ENCODE measurements at places on chromosomes 7 and 10. TPM values are rescaled to one million over a fixed set of nuclear protein-coding genes. Genes with fewer than 3 reads are reported as not detected.
A peak's percentile ranks its signal among the peaks of the same experiment; 100 is the strongest.

DNA sequence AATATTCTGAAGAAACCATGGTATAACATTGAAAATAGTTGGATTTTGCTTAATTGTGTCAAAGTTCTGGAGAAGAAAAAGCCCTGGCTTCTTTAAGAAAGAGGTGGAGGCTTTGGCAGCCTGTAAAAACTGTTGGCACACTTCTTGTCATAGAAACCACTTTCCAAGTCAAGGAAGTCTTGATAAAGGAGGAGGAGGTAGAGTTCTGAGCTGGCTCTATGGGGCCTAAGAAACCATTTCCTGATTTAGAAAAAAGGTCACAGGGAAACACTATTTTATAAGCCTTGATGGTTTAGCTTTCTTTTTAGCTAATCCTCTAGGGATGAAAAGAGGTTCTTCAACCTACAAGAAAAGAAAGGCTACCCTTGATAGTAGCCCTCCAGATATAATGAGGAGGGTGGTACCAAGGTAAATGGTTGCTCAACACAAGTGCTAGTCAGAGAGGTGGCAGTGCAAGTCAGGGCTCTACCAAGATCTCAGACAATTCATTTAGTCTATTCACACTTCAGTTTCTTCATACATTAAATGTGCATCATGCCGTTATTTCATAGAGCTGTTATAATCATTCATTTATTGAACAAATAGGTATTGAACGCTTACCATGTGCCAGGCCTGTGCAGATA lies 346.9 kb downstream of the RNLS start:
- no peak for DNase-seq

Gene OPN1SW
- total RNA-seq = not detected

DNA sequence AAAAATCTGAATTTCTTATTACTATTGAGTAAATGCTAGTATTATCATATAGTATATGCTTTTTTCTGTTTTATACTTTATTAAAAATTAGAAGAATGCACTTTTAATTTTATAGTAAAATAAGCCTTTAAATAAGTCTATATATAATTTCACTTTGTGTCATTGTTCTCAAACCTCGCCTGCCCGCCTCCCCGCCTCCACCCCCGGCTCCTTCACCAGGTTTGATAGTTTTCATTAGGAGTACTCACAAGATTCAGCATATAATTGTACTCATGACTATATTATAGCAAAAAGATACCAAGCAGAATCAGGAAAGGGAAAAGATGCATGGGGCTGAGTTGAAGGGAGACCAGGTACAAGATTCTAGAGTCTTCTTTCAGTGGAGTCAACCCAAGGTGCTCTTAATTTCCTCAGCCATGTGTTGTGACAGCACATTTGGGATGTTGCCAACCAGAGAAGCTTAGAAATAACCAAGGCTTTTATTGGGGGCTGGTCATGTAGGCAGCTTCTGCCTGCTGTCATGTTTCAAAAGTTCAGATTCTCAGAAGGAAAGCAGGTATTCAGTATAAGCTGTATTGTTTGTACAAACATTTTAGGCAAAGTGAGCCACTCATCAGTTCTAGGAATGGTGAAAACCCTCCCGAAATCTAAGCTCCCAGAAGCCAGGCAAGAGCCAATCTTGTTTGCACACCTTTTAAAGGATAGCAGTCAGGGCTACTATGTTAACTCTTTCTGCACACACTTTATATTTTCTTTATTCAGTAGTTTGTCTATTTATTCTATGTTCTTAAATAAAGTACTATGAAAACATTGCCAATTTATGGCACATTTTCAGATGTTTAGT lies 12.3 kb downstream of the NHLRC2 start:
- DNase-seq = no peak

DNA sequence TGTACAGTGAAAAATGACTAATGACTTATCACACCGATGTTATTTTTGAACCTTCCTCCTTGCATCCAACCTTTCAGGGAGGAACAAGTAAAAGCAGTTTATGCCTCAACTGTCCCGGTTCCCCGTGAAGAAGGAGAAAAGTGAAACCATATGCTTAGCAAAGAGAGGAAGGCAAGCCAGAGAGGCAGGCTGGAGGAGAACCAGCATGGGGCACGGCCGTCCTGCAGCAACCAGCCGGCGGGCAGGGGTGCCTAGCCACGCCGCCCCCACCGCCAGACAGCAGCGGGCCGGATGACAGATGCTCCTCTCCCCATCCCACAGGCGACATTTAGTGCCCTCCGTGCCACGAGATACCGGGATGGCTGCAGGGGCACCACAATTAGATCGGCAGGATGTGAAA lies 421.4 kb upstream of the MGMT start:
- DNase-seq = no peak

Gene TMEM243
- total RNA-seq = 4.8 TPM

Gene C10orf53
- not detected for total RNA-seq

- DNase-seq = no peak
Measured at GRCh38 chr7:129417073-129417472, 17.2 kb upstream of the STRIP2 start.

- DNase-seq = no peak
Measured at GRCh38 chr7:134368851-134369544, 52.3 kb upstream of the SLC35B4 start.

DNA sequence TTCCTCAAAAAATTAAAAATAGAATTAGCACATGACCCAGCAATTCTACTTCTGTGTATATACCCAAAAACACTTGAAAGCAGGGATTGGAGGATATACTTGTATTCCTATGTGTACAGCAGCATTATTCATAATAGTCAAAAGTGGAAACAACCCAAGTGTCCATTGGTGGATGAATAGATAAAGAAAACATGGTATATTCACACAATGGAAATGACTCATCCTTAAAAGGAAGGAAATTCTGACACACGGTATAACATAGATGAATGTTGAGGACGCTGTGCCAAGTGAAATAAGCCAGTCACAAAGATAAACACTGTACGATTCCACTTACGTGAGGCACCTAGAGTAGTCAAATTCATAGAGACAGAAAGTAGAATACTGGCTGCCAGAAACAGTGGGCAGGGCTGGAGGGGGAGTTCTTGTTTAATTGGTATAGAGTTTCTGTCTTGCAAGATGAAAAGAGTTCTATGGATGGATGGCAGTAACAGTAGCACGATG lies 26.6 kb upstream of the KAT6B start:
- no peak for DNase-seq

- no peak for DNase-seq
Measured at GRCh38 chr10:6011558-6011957, 34.2 kb upstream of the IL15RA start.

GRCh38 chr10:81728692-81729091 lies 146.3 kb upstream of the NRG3 start:
- no peak for DNase-seq

Gene TNS3
- total RNA-seq = 43.2 TPM

Gene LRRC18
- not detected for total RNA-seq

Gene CALCR
- 0.05 TPM for total RNA-seq

Gene CDK14
- total RNA-seq = 24.2 TPM

GRCh38 chr10:44292390-44293002 lies 92.4 kb downstream of the CXCL12 start:
- no peak for DNase-seq

GRCh38 chr10:62130948-62131347 lies 137.7 kb downstream of the RTKN2 start:
- no peak for DNase-seq

Gene CALY
- not detected for total RNA-seq

DNA sequence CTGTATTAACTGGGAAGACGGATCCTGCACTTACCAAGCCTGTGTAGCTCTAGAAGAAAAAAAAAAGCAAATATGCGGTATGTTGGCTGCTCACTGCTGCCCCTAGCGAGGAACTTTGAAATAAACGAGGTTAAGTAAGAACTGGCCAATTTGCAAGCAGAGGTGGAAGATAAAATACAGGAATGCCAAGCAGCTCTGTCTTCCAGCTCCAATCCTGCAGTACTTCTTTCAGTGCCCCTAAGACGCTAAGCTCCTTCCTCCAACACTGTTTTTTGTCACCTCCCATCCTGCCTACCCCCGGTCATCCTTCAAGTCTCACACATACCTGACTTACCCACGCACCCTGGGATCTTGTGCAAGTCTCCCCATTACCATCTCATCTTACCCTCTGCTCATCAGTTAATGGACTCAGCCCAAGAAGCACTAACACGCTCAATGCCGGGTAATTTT lies 809 bp downstream of the C10orf143 start:
- DNase-seq = no peak

GRCh38 chr10:132444877-132445351 lies 47.9 kb downstream of the PWWP2B start:
- no peak for DNase-seq

DNA sequence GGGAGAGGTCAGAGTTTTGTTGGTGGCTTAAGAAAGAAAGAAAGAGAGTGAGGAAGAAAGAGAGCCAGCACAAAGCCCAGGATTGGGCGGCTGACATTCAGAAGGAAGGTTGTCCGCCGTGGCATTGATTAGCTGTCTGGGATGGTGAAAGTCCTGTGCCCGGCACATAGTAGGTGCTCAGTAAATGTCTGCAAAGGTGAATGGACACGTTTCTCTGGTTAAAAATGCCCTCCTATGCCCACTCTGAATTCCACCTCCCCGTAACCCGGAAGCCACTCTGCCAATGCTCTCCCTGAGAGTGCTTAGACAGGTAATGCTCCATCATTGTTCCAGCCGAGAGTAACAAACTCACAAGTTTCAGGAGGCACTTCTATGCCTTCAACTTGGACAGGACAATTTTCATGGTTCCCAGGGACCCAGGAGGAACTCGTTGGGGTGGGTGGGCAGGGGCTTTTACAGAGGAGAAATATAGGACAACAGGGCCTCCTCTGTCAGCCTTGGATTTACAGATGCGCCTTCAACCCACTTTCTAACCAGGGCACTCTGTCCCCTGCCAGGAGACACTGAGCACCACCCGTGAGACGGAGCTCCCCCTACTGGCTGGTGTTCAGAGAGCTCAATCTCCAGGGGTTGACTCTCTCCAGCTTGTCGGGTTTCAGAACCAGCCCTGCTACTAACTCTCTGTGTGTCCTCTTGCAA lies 411.5 kb upstream of the ZMIZ1 start:
- DNase-seq = peak; percentile 78

Gene GFRA1
- total RNA-seq = 5.9 TPM

DNA sequence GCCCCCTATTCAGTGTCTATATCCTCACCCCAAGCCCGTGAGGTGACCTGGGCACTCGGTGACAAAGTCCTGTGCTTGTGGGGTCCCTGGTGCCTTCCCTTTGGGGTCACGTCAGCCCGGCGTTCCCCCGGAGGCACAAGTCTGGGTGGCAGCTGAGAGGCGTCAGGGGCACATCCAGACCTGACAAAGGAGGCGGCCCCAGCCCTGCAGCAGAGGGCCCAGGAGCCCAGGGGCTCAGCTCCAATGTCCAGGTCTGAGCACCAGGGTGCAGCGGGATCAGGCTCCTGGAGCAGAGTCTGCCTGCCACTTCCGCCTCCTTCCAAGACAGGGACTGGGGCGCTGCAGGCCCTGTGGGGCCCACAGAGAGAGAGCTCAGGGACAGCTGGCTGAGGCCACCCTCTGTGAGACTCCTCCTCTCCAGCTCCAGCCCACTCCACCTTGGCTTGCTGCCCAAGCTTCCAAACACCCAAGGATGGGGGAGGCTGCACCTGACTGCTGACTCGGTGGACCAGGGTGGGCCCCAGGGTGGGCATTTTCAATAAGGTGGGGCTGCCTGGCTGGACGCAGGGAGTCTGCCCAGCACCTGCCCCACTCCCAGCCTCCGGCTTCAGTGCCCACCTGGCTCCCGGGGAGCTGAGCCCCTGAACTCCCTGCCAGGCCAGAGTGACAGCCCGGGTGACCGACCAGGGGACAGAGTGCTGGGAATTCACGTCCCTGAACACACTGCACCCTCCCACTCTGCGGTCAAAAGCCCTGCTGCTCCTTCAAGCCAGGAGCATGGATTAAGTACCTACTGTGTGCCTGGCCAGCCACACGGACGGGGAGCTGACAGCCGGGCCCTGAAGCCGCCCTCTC lies 1.0 kb upstream of the KNDC1 start:
- peak; percentile 36 for DNase-seq

DNA sequence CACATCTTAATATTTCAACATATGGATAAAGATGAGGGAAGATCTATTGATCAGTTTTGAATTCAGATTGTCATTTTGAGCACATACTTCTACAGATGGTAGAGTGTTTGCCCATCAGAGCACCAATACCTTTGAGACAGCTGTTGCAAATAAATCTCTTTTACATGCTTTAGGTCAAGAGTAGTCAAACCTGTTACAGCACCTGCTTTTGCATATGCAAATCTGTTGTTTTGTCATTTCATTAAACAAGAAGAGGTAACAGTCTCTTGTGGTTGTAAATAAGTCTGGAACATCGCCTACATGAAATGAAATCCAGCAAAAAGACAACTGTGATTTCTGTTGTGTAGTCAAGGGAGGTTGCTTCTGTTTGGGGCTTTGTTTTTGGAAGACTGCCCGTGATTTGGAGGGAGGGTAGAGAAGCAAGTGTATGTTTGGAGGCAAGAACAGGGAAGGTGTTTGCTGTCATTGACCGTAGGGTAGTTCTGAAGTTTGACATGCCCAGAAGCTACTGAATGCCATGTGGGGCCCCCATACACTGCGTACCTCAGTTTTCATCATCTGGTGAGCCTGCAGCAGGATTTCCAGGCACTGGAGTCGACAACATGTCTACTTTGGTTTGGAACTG lies 233.6 kb upstream of the PPP1R3A start:
- DNase-seq = no peak

Gene CCL24
- total RNA-seq = not detected

Gene CYP17A1
- not detected for total RNA-seq

DNA sequence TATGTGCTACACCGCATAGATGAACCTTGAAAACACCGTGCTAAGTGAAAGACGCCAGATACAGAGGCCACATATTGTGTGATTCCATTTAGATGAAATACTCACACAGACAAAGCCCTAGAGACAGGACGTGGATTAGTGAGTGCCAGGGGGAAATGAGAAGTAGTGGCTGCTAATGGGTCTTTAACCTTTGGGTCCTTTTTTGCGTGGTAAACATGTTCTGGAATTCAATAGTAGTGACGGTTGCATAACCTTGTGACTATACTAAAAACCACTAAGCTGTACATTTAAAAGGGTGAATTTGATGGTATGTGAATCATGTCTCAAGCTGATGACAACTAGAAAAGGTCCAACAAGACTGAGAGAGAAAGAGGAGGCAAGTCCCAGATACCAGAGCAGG lies 15.6 kb downstream of the SMKR1 start:
- DNase-seq = no peak

DNA sequence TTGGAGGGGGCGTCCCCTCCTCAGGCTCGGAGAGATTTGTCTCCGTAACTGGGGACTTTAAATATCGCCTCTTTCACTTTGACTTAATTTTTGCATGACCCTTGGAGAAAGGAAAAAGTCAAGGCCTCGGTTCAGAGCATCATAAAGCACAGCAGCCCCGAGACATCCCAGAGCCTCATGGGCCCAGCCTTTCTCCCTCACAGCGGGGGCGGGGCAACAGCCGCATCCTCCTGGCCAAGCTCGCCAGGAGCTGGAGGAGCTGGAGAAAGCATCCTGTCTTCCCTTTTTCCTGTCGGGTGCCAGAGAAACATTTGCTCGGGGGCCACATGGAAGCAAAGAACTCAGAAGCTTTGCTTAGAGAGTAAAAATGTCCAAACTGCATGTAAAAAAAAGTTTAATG lies 43.6 kb upstream of the DPYSL4 start:
- DNase-seq = peak; percentile 20

DNA sequence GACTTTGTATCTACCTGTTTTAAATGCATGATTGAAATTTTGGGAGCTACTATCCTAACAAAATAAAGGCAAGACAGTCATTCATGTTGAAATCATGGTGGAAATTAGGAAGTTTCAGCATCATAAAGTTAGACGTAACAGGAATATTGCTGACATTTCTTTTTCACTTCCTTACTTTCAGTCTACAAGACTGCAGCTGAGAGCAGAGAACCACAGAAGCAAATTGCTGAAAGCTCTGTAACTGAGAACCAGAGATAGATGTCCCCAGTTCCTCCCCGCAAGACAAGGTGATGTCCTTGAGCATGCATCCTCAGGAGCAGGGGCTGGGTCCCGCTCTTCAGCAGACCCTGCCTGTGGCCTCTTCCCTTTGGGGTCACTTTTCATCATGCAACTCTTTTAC lies 466.3 kb upstream of the POM121L12 start:
- DNase-seq = no peak

Measured in Right ventricle myocardium superior (tissue), 1 donor.